ENCODE measurements at places on chromosomes 6 and 20. TPM values are rescaled to one million over a fixed set of nuclear protein-coding genes. Genes with fewer than 3 reads are reported as not detected.
A peak's percentile ranks its signal among the peaks of the same experiment; 100 is the strongest.

EEF1A2 gene
- polyA plus RNA-seq, result 1.3 TPM

DNA sequence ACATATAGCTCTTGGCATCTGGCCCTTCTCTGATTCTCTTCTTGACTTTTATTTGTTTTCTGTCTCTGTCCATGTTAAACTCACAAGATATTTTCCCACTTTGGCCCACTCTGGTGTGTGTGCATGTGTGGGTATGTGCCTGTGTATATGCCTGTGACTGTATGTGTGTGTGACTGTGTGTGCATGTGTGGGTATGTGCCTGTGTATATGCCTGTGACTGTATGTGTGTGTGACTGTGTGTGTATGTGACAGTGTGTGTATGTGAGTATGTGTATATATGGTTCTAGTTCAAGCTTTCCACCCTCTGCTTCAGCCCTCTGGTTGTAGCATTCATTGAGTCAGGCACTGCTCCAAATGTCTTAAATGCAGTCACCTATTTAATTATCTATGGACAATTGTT is 88.6 kb upstream of the GGTLC1 start:
- no peak for DNase-seq
- no peaks in the 10 kb centered on the region for H3K27me3 ChIP-seq
- H3K27ac ChIP-seq, result no peak overlapping the region

DNA sequence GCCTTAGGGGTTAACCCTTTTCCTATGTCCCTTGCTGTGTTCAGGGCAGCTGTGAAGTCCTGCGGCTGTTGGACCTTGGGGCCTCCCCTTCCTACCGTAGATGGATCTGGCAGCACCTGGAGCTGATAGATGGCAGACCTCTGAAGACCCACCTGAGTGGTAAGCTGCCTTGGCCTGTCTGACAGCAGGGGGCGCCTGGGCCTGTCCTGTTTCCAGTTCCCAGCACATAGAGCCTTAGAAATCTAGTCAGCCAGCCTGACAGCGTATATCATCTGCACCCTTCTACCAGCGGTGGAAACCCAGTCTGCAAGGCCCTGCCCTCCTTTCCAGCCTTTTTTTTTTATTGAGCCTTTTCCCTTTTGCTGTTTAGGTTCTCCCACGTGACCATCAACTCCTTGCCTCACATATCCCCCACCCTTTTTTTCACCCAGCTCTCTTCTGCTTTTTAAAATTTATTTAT is 26.6 kb downstream of the CNBD2 start:
- H3K36me3 ChIP-seq, result no peaks in the 10 kb centered on the region
- no peaks in the 10 kb centered on the region for H3K4me1 ChIP-seq
- H3K4me3 ChIP-seq, result no peak overlapping the region
- H3K27me3 ChIP-seq, result no peaks in the 10 kb centered on the region

GRCh38 chr20:20340443-20340842 is 27.5 kb upstream of the INSM1 start:
- no peak for DNase-seq
- H3K4me1 ChIP-seq, result no peaks in the 10 kb centered on the region
- no peak overlapping the region for H3K27ac ChIP-seq
- H3K27me3 ChIP-seq, result no peaks in the 10 kb centered on the region
- no peaks in the 10 kb centered on the region for H3K36me3 ChIP-seq
- no peak overlapping the region for H3K4me3 ChIP-seq

TFAP2C gene
- 0.18 TPM for polyA plus RNA-seq

- peak; percentile 40 for DNase-seq
These were observed 206.3 kb downstream of the PREX1 start for GRCh38 chr20:48621376-48622078.

GRCh38 chr6:64330694-64331307 is 695.2 kb downstream of the PHF3 start:
- no peak overlapping the region for H3K4me3 ChIP-seq
- H3K27ac ChIP-seq, result no peak overlapping the region
- no peaks in the 10 kb centered on the region for H3K36me3 ChIP-seq
- H3K4me1 ChIP-seq, result no peaks in the 10 kb centered on the region

DNA sequence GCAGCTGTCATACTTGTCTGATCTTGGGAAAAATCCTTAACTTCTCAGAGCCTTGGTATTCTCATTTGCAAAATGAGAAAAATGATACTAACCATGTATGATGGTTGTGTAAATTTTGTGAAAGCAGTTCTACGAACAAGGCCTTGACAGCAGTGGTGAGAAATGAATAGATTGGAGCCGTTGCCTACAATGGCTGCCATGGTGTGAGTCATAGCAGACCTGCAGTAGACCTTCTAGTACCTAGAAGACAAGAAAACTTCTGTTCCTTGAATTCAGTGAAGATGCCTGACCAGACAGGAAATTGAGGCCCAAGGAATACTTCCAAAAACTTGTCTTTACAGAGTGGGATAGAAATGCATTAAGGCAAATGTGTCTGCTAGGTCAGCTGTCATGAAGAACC is 338.9 kb downstream of the QKI start:
- no peak overlapping the region for H3K4me3 ChIP-seq
- H3K27ac ChIP-seq, result no peak overlapping the region
- no peaks in the 10 kb centered on the region for H3K36me3 ChIP-seq
- H3K27me3 ChIP-seq, result no peaks in the 10 kb centered on the region
- no peak for DNase-seq

DNA sequence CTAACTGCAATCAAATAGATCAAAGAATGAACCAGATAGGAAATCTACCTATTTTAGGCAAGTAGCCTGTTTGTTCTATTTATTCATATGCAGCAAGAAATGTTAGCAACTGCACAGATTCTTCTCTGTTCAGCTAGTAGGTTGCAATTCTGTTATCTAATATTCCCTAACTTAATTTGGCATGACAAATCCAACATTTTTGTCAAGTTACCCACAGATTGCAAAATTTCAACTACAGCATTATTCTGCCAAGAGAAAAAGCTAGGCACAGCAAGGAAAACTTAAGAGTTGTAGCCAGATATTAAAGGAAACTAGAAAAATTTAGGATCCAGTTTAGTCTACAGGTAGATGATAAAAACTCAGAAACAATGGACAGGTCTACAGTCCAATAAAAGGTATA is 104.4 kb upstream of the SYNCRIP start:
- H3K27me3 ChIP-seq, result no peaks in the 10 kb centered on the region
- no peak for DNase-seq
- H3K4me1 ChIP-seq, result no peaks in the 10 kb centered on the region
- H3K27ac ChIP-seq, result no peak overlapping the region

KIAA0408 gene
- 2.1 TPM for polyA plus RNA-seq

DNA sequence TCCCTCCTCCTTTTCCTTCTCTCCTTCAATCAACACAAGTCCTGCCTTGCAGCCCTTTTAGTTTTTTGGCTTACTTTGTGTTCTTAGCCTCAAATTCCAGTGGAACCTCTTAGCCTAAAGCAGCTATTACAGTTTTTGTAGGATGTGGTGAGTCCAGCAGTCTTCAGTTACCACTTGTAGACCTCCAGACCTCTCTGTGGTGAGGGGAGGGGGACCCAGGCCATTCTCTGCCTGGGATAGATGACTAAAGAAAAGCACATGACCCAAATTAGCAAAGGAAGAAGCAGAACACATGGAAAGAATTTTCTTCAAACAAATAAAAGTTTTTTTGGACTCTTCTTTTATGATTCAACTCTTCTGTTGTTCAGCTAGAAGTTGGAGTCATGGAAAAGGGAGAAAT is 246.5 kb downstream of the HAO1 start:
- no peak overlapping the region for H3K27ac ChIP-seq
- H3K4me3 ChIP-seq, result no peak overlapping the region
- no peak for DNase-seq
- H3K27me3 ChIP-seq, result no peaks in the 10 kb centered on the region
- no peaks in the 10 kb centered on the region for H3K4me1 ChIP-seq

RFX6 gene
- polyA plus RNA-seq, result not detected

DNA sequence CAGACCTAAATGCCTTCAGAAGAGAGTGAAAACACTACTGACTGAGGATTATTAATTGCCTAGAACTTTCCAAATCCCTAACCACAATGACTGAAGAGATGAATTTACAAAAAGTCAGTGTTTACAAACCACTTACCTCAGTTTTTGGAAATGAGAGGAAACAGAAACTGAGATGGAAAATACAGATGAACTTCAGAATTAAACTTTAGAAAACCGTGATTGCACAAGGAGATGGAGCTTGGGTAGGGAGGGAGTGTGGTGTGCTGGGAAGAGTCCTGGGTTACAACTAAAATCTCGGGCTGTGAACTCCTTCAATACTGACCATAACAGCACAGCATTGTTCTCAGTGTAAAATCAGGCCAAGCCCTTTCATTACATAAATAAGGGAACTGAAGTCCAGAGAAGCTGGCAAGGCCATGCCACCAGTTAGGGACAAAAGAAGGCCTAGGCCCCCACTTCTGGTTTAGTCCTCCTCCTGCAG is 4.0 kb downstream of the ELMO2 start:
- no peak overlapping the region for H3K27ac ChIP-seq
- no peak for DNase-seq
- H3K36me3 ChIP-seq, result no peaks in the 10 kb centered on the region
- H3K4me3 ChIP-seq, result no peak overlapping the region
- H3K4me1 ChIP-seq, result peaks cover 24% of the 10 kb centered on the region

GRCh38 chr6:17842014-17842776 is 135.5 kb upstream of the NUP153 start:
- no peak overlapping the region for H3K27ac ChIP-seq
- no peaks in the 10 kb centered on the region for H3K27me3 ChIP-seq
- H3K36me3 ChIP-seq, result no peaks in the 10 kb centered on the region
- no peak overlapping the region for H3K4me3 ChIP-seq

- DNase-seq, result no peak
- no peaks in the 10 kb centered on the region for H3K36me3 ChIP-seq
- H3K4me1 ChIP-seq, result peaks cover 8% of the 10 kb centered on the region
- no peak overlapping the region for H3K27ac ChIP-seq
These were observed 68.8 kb downstream of the UTRN start for GRCh38 chr6:144353871-144354314.

NOTCH4 gene
- 12.4 TPM for polyA plus RNA-seq

- DNase-seq, result peak; percentile 54
- H3K36me3 ChIP-seq, result no peaks in the 10 kb centered on the region
- H3K4me1 ChIP-seq, result peaks cover 22% of the 10 kb centered on the region
- peak overlapping the region; percentile 27 for H3K27ac ChIP-seq
- no peak overlapping the region for H3K4me3 ChIP-seq
- no peaks in the 10 kb centered on the region for H3K27me3 ChIP-seq
These were observed 58.6 kb downstream of the SYNJ2 start for GRCh38 chr6:158040051-158040803.

DNA sequence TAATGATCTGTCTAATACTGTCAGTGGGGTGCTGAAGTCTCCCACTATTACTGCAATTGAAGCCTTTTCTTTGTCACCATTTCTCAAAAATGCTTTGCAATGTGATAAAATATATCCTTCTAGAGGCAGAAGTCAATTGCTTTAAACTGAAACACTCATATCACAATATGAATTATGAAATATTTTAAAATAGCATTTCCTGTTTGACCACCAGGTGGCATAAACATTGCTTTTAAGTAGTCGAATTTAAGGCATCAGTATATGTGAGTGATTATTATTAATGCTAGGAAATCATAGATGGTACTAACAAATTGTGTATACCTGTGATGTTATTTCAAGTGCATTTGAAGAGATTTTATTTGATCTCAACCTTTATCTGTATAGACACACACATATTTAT is 87.5 kb downstream of the MEI4 start:
- no peak overlapping the region for H3K27ac ChIP-seq
- no peaks in the 10 kb centered on the region for H3K4me1 ChIP-seq
- H3K27me3 ChIP-seq, result no peaks in the 10 kb centered on the region
- no peak for DNase-seq
- H3K36me3 ChIP-seq, result no peaks in the 10 kb centered on the region

DNA sequence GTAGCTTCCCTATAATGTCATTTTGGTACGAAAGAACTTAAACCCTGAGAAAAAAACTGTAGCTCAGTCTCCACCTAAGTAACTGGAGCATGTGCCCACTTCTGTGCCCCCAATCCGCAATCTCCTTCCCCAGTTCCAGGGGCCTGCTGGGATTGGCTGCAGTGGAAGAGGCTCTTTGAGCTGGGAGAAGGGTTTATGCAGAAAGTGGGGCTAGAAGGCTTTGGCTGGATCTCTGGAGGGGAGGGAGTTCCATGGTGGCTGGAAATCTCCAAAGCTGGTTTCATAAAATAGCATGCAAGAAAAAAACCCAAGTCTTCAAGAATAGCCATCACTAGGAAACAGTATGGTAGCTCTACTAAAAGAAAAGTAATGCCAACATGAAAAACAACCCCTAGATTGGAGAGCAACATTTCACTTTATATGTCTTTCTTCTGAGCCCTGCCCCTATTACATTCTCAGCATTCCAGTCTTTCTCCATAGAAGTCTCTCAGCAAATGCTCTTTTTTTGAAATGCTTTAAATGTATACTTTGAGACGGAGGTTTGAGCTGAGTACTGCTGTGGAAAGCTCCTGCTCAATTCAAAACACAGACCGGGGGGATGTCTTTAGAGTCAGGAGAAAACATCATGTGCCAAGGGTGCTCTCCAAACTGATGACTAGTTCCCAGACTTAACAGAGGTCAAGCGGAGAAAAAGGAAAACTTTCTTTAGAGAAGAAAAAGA is 36.0 kb upstream of the FOXO3 start:
- no peaks in the 10 kb centered on the region for H3K36me3 ChIP-seq
- H3K4me3 ChIP-seq, result no peak overlapping the region
- H3K27me3 ChIP-seq, result no peaks in the 10 kb centered on the region
- no peaks in the 10 kb centered on the region for H3K4me1 ChIP-seq
- DNase-seq, result no peak

DNA sequence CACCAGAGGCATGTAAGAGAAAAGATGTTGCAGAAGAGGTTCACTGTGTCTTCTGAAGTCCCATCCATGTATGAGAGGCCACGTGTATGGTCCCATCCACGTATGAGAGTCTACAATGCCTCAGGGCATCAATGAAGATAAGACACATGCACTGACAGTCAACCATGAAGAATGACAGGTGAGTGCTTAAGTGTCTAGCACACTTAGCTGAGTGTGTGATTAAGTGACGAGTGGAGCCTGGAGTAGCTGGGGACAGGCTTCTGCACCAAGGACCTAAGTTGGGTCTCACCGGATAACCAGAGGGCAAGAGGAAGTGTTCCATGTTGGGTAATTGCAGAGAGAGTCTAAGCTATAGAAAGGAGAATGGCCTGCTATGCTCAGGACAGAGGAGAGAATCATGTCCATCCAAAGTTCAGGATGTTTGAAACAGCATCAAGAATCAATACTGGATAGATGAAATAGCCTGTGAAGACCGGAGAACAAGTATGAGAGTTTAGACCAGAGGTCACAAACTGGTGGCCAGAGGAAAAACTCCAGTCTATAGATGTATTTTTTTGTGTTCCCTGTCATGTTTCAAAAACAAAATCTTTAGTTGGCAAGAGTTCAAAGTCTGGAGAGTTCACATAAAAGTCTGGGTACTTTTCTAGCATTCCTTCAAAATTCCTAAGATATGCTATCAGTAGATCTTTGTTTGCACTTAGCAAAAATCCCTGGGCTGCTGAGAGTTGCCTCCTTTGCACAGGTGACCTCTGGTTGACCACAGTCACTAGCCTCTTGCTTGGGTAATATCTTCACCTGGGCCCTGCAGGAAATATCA is 165.8 kb downstream of the KIF16B start:
- H3K4me3 ChIP-seq, result no peak overlapping the region
- H3K36me3 ChIP-seq, result no peaks in the 10 kb centered on the region
- H3K4me1 ChIP-seq, result peaks cover 3% of the 10 kb centered on the region
- DNase-seq, result no peak
- H3K27ac ChIP-seq, result no peak overlapping the region
- no peaks in the 10 kb centered on the region for H3K27me3 ChIP-seq
